Panc1 (cell line): ENCODE measurements at places on chromosomes 3 and 15. TPM values are rescaled to one million over a fixed set of nuclear protein-coding genes. Genes with fewer than 3 reads are reported as not detected.
A peak's percentile ranks its signal among the peaks of the same experiment; 100 is the strongest.

GRCh38 chr15:23567921-23568320 lies 2.4 kb downstream of the MKRN3 start:
- no peak for DNase-seq

DNA sequence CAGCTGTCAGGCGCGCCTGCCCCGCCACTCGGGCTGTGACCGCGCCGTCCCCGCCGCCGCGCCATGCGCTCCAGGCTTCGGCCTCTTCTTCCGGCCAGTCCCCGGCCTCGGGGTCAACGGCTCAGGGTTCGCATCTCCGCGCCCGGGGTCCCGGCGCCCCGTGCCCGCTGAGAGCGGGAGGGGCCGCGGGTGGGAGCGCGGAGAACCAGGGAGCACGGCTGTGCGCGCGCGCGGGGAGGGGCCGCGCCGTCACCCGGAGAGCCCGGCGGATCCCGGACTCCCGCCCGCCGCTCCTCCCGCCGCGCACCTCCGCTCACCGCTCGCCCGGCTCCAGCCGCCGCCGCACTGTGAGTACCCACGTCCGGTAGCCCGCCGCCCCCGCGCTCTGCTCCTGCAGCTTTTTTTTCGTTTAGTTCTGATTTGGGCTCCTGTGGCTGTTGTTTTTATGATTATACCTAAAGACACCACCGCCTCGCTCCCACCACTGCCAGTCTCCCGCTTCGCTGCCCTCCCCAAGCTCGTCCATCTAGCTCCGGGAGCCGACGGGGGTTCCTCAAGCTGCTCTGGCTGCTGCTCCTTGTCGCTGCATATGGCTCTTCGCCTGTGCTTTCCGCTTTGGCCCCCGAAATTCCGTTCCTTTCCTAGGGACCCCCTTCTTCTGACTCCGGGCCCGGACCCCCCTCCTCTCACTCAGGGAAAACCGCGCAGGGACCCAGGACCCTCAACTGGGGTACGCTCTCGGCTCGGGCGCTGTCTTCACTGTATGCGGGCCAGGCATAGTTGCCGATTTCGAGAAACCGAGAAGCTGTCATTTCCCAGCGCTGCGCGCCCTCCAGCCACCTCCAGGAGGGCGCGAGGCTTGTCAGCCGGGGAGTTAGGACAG lies 1.8 kb upstream of the SKOR1 start:
- DNase-seq, result no peak

- no peak for DNase-seq
Observed at GRCh38 chr3:116929505-116930222, 220.1 kb downstream of the TUSC7 start.

DNA sequence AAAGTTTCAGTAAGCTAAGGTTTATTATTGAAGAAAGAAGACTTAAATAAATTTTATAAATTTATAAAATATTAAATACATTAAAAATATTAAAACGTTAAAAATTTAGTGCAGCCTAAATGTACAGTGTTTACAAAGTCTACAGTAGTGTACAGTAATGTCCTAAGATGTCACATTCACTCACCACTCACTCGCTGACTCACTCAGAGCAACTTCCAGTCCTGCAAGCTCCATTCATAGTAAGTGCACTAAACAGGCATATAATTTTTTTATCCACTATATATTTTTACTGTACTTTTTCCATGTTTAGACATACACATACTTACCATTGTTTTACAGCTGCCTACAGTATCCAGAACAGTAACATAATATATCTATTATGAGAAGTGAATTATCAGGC lies 51.5 kb downstream of the TJP1 start:
- peak; percentile 10 for DNase-seq

The PLCB2 gene
- total RNA-seq, result 1.7 TPM

The SPINK8 gene
- not detected for total RNA-seq
